ENCODE measurements at places on chromosomes 5 and 9. TPM values are rescaled to one million over a fixed set of nuclear protein-coding genes. Genes with fewer than 3 reads are reported as not detected.
A peak's percentile ranks its signal among the peaks of the same experiment; 100 is the strongest.

DNA sequence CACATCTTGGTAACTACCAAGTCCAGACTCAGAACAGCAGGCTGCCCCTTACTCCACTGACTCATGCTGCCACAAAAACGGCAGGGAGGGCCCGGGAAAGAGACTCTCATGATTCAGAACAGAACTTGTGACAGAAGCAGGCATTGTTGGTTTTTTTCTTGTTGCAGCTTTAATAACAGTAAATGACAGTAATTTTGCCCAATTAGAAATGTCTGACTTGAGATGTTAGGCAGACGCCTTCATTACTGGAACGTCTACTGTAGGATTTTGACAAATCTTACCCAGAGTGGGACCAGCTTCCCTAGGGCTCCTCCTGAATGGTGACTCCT lies 77.9 kb downstream of the SEMA5A start:
- DNase-seq, result no peak
- H3K4me1 ChIP-seq, result peaks cover 31% of the 10 kb centered on the region
- no peak overlapping the region for H3K27ac ChIP-seq
- no peak overlapping the region for H3K4me3 ChIP-seq
- H3K27me3 ChIP-seq, result no peaks in the 10 kb centered on the region
- H3K36me3 ChIP-seq, result no peaks in the 10 kb centered on the region

DNA sequence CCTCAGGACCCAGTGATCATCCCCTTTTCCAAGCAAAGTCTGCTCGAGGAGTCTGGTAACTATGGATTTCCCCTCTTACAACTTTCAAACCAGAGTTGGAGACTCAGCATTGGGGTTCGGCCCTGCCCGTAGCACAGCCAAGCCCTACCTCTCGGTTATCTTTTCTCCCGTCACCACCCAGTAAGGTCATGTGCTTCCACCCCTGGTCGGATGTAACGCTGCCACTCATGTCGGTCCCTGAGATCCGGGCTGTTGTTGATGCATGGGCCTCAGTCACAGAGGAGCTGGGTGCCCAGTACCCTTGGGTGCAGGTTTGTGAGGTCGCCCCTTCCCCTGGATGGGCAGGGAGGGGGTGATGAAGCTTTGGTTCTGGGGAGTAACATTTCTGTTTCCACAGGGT lies 1.2 kb downstream of the GALT start:
- no peak for DNase-seq
- H3K4me1 ChIP-seq, result peaks cover 43% of the 10 kb centered on the region
- H3K27me3 ChIP-seq, result no peaks in the 10 kb centered on the region
- H3K36me3 ChIP-seq, result peaks cover 5% of the 10 kb centered on the region
- peak overlapping the region; percentile 88 for H3K4me3 ChIP-seq
- peak overlapping the region; percentile 92 for H3K27ac ChIP-seq

DNA sequence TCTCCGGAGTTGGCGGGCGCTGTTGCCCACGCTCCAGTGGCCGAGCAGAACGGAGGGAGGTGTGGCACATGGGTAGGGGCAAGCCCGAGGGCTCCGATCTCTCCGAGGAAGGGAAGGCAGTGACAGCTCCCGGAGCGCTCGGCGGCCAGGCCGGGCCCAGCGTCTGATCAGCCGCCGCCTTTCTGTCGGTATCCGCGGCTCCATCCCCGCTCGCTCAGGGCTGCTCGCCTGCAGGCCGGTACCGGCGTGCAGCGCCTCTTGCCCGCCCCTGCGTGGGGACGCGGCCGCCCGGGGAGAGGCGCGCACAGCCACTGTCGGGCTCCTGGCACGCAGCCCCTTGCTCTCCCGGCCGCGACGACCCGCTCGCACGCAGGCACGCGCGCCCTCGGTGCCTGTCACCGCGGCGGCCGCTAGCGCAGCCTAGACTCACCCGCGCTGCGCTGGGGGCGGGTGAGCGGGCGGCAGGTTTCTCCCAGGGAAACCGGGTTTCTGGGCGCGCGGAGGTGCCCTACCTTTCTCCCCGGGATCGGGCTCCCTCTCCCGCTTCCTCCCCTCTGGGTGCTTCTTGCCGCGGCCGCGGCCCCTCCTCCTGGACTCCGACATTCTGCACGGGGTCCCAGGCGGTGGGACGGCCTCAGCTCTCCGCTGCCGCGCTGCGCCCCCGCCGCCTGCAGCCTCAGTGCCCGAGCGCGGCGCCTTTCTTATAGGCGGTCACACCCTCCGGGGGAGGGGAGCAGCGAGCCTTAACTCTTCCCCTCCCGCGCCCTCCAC lies 108.4 kb downstream of the PSD2 start:
- no peak for DNase-seq
- peak overlapping the region; percentile 34 for H3K4me3 ChIP-seq
- H3K4me1 ChIP-seq, result peaks cover 16% of the 10 kb centered on the region

- no peak overlapping the region for H3K27ac ChIP-seq
- no peaks in the 10 kb centered on the region for H3K27me3 ChIP-seq
- H3K4me1 ChIP-seq, result no peaks in the 10 kb centered on the region
- no peaks in the 10 kb centered on the region for H3K36me3 ChIP-seq
Observed at GRCh38 chr9:84238652-84239051, 101.9 kb downstream of the SLC28A3 start.

The FOXD4L6 gene
- 1.3 TPM for total RNA-seq

The ARID3C gene
- 2.0 TPM for total RNA-seq

DNA sequence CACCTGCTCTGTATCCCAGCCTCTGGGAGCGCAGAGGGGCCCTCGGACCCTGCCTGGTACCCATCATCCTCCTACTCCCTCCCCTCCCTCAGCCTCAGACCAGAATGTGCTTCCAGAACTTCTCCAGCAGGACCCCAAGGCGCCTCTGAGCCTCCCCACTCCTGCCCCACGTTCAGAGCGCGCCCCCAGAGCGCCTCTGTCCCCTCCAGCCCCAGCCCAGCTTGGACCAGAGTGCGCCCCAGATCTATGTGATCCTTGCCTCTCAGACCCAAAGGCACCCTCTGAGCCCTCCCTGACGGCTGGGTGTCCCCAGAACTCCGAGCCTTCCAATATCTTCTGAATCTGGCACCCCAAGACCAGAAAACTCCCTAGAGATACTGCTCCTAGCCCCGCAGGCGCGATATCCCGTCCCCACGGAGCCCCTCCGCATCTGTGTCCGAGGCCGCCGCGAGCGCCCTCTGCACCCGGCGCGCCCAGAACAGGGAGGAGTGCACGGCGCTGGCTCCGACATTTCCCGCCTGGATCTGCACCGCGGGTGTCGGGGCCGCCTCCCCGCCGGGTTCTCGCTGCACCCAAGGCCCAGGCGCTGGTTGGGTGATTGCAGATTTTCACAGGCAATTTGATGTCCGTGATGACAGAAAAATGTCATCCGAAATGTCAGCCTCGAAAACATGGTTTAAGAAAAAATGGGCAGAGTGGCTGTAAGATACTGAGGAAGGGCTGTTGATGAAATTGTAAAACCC lies 522 bp downstream of the BHMT start:
- no peaks in the 10 kb centered on the region for H3K27me3 ChIP-seq
- no peaks in the 10 kb centered on the region for H3K36me3 ChIP-seq
- H3K4me3 ChIP-seq, result no peak overlapping the region
- DNase-seq, result no peak
- no peak overlapping the region for H3K27ac ChIP-seq
- H3K4me1 ChIP-seq, result peaks cover 18% of the 10 kb centered on the region

- H3K27ac ChIP-seq, result no peak overlapping the region
- H3K27me3 ChIP-seq, result no peaks in the 10 kb centered on the region
- no peaks in the 10 kb centered on the region for H3K4me1 ChIP-seq
- H3K36me3 ChIP-seq, result no peaks in the 10 kb centered on the region
Observed at GRCh38 chr9:134497283-134497860, 144.2 kb upstream of the COL5A1 start.

GRCh38 chr5:151863566-151863965 lies 61.1 kb downstream of the GLRA1 start:
- H3K27me3 ChIP-seq, result no peaks in the 10 kb centered on the region
- DNase-seq, result no peak
- no peaks in the 10 kb centered on the region for H3K36me3 ChIP-seq
- H3K4me1 ChIP-seq, result no peaks in the 10 kb centered on the region
- no peak overlapping the region for H3K27ac ChIP-seq
- H3K4me3 ChIP-seq, result no peak overlapping the region

DNA sequence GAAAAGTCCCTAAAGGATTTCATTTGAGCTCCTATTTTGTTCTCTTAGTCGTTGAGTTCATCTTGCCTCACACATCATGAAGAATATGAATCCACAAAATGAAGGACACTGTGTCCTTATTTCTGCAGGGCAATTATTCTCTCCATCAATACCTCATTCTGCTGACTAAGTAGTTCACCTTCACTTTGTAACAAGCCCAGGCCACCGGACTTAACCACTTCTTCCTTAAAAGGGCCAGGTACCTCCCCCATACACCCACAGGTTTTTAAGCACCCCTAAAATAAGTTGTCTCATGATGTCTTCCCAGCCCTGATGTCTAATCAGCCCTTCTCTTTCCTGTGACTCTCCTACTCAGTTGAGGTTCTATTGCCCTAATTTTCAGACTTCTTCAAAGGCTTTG lies 67.1 kb upstream of the PLPP6 start:
- H3K4me3 ChIP-seq, result no peak overlapping the region
- H3K27ac ChIP-seq, result peak overlapping the region; percentile 2
- H3K36me3 ChIP-seq, result no peaks in the 10 kb centered on the region
- peaks cover 4% of the 10 kb centered on the region for H3K4me1 ChIP-seq
- no peaks in the 10 kb centered on the region for H3K27me3 ChIP-seq

DNA sequence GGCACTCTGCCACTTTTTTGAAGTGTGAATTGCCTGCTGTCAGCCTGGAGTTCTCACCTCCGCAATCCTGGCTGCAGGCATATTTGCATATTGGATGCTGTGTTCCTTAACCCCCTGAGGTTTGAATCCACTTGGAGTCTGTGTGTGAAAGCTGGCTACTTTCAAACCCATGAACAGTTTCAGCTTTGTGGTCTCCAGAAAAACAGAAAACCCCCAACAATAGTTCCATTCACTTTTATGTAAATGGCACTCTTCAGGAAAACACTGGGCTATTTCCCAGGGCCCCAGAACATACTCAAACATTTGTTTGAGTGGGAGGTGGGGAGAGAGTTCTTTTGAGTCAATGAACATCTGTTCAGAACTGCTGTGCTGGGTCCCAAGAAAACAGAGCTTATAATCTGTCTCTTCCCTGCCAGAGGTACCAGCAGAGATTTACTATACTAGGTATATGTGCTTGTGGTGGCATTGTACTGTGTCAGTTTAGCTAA lies 5.0 kb downstream of the NUDT2 start:
- peaks cover 9% of the 10 kb centered on the region for H3K36me3 ChIP-seq
- no peak for DNase-seq
- peak overlapping the region; percentile 8 for H3K27ac ChIP-seq
- H3K4me3 ChIP-seq, result no peak overlapping the region
- no peaks in the 10 kb centered on the region for H3K27me3 ChIP-seq

The RLN2 gene
- not detected for total RNA-seq

- H3K4me3 ChIP-seq, result no peak overlapping the region
- no peak overlapping the region for H3K27ac ChIP-seq
- H3K4me1 ChIP-seq, result no peaks in the 10 kb centered on the region
- H3K36me3 ChIP-seq, result no peaks in the 10 kb centered on the region
- H3K27me3 ChIP-seq, result no peaks in the 10 kb centered on the region
- DNase-seq, result no peak
Observed at GRCh38 chr5:158014372-158014771, 155.4 kb upstream of the CLINT1 start.

DNA sequence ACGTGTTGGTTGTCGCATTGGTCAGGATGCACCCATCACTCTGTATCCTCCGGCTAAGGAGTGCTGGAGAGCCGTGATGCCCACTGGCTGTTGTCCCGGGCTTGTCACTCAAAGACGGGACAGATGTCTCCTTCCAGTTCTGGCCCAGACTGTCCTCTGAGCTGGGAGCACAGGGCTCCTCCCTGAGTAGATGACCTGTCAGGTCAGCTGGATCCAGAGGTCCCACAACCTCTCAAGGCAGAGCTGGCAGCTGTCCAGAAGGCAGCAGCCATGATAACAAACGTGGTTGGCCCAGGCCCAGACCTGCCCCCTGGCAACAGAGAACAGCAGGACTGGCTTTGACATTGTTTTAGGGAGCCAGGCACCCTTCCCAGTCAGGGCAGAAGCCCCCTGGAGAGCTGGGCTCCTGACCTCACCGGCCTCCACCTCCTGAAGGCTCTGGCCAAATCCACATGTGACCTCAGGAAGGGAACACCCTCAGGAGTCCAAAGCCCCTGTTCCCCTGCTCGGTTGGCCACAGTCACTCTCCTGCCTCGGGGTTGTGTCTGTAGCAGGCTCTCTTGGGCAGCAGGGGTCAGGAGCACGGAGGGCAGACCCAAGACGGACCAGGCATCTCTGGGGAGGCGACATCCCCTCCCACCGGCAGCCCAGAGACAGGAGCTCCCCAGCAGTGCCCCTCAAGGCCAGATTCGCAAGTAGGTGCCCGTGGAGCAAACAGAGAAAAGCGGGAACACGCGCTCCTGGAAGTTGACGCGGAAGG lies 10.3 kb downstream of the TRIM7 start:
- H3K27me3 ChIP-seq, result no peaks in the 10 kb centered on the region
- no peak overlapping the region for H3K27ac ChIP-seq
- peaks cover 31% of the 10 kb centered on the region for H3K4me1 ChIP-seq
- no peak overlapping the region for H3K4me3 ChIP-seq
- H3K36me3 ChIP-seq, result no peaks in the 10 kb centered on the region
- DNase-seq, result no peak

DNA sequence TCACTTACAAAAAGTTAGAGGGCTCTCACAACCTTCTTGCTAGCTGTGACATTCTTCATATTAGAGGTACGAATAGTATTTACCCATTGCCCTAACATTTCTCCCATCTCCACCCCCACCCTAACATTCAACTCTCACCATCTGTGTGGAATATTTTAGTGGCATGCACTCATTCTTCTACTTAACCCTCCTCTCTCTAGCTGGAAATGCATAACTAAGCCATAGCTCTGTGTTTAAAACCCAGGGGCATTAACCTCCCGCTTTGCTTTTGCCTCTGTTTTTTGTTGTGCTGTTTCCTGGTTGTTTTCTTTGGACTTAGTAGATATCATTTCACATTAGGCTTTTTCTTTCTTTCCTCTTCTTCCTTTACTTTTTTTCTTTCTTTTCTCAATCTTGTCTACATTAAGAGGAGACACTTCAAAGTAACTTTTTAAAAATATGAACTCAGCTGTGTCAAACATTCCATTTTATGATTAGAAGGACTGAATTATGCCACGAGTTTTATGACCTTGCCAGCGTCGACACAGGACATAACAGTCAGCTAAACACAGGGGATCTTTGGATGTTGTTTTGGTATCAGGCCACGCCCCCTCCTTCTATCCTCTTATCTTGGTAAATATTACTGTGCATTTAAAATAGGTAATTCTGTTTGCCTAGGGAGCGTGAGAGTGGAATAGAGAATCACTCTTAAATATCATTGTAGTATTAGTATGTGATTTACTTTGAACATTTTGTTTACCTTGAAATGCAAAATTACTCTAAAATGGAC lies 236.0 kb downstream of the CD180 start:
- H3K4me1 ChIP-seq, result no peaks in the 10 kb centered on the region
- no peak for DNase-seq
- no peak overlapping the region for H3K27ac ChIP-seq
- no peak overlapping the region for H3K4me3 ChIP-seq

GRCh38 chr9:530681-531080 lies 310.8 kb upstream of the DMRT1 start:
- no peak for DNase-seq
- H3K27ac ChIP-seq, result no peak overlapping the region
- no peaks in the 10 kb centered on the region for H3K36me3 ChIP-seq
- no peaks in the 10 kb centered on the region for H3K27me3 ChIP-seq
- H3K4me3 ChIP-seq, result no peak overlapping the region
- no peaks in the 10 kb centered on the region for H3K4me1 ChIP-seq

The NUTM2G gene
- not detected for total RNA-seq

- no peaks in the 10 kb centered on the region for H3K36me3 ChIP-seq
- H3K4me3 ChIP-seq, result no peak overlapping the region
- H3K4me1 ChIP-seq, result no peaks in the 10 kb centered on the region
Observed at GRCh38 chr9:12988258-12988657, 213.4 kb downstream of the LURAP1L start.

Data from tibial nerve (tissue), 4 donors.